GM04503 (cell line): ENCODE measurements at places on chromosomes 11 and 22.

GRCh38 chr22:50688448-50688847 is 15.8 kb downstream of the SHANK3 start:
- no peak for DNase-seq

GRCh38 chr11:107847184-107847583 is 11.4 kb downstream of the SLC35F2 start:
- no peak for DNase-seq

GRCh38 chr11:121328967-121329679 is 36.6 kb downstream of the SC5D start:
- no peak for DNase-seq

DNA sequence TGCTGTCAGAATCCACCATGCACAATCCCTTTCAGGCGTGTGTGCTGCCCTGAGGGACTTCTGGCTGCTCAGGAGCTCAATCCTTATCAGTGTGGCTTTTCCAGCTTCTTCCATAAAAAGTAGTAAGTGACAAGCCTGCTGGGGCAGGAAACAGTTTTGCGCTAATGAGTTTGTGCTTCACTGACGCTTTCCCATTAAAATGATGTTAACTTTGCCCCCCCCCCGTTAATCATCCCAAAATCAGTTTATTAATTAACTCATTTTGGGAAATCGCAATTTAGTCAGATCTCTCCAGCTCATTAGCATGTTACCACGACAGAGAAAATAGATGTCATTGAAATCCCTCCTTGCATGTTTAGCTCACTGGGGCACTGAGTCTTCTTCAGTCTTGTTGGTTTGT is 186.5 kb upstream of the TENM4 start:
- no peak for DNase-seq

- no peak for DNase-seq
These were observed 27.4 kb upstream of the YPEL1 start for GRCh38 chr22:21762712-21763581.

GRCh38 chr11:1163321-1163910 is 5.7 kb downstream of the MUC5AC start:
- DNase-seq = no peak

- DNase-seq = no peak
These were observed 6.7 kb downstream of the OR6M1 start for GRCh38 chr11:123799438-123799837.

- no peak for DNase-seq
These were observed 525.1 kb downstream of the BRD1 start for GRCh38 chr22:49302530-49302929.
